T-helper 2 cell treated with Interferon-gamma antibody and Interleukin-4, amounts not matched to agents 100 ng/mL and 5 ng/mL, for 36 hours (primary cell): ENCODE measurements at places on chromosomes 13 and 19. TPM values are rescaled to one million over a fixed set of nuclear protein-coding genes. Genes with fewer than 3 reads are reported as not detected.

ACP5 gene
- 34.4 and 34.5 TPM in 2 replicates for total RNA-seq

ARRDC2 gene
- 43.1 and 46.7 TPM in 2 replicates for total RNA-seq

MYH14 gene
- not detected in 2 replicates for total RNA-seq

PPM1N gene
- 1.3 and 1.5 TPM in 2 replicates for total RNA-seq

APOE gene
- total RNA-seq = 0.48 and 0.95 TPM in 2 replicates

ZNF154 gene
- 4.3 and 5.1 TPM in 2 replicates for total RNA-seq

GJA3 gene
- 0.11 TPM in 1 of 2 replicates, not detected in the other for total RNA-seq

TNNT1 gene
- total RNA-seq = 0.34 and 0.48 TPM in 2 replicates

FAM216B gene
- not detected in 2 replicates for total RNA-seq

S1PR4 gene
- total RNA-seq = 230 and 236 TPM in 2 replicates

ZNF571 gene
- 1.1 and 1.2 TPM in 2 replicates for total RNA-seq

KLK14 gene
- 0.64 and 0.80 TPM in 2 replicates for total RNA-seq

SOX1 gene
- not detected in 2 replicates for total RNA-seq

DMRTC2 gene
- not detected in 2 replicates for total RNA-seq

DHDH gene
- total RNA-seq = 0.52 and 0.75 TPM in 2 replicates

CACNA1A gene
- total RNA-seq = 0.34 and 0.48 TPM in 2 replicates

LHFPL6 gene
- total RNA-seq = 0.45 and 0.84 TPM in 2 replicates

DMKN gene
- not detected in 2 replicates for total RNA-seq

FBXO27 gene
- total RNA-seq = 0.27 and 0.61 TPM in 2 replicates

FFAR2 gene
- not detected in 2 replicates for total RNA-seq
